ENCODE measurements at places on chromosomes 3 and 15.
A peak's percentile ranks its signal among the peaks of the same experiment; 100 is the strongest.

DNA sequence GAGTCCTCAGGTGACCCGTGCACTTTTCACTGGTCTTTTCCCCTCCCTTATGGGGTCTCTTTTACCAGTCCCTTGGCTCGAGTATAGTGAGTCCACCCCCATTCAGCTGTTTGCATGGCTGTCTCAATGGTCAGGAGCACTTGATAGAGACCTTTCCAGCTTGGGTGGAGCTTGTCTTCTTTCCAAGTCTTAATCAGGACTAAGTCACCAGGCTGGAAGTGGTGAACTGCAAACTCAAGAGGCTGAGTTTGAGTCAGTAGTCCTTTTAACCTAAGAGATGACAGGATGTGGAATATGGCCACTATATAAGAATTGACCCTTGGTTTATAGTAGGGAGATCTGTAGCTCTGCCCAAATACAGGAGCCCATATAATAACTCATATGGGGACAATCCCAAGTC is 279.7 kb downstream of the PYDC2 start:
- no peak for DNase-seq

DNA sequence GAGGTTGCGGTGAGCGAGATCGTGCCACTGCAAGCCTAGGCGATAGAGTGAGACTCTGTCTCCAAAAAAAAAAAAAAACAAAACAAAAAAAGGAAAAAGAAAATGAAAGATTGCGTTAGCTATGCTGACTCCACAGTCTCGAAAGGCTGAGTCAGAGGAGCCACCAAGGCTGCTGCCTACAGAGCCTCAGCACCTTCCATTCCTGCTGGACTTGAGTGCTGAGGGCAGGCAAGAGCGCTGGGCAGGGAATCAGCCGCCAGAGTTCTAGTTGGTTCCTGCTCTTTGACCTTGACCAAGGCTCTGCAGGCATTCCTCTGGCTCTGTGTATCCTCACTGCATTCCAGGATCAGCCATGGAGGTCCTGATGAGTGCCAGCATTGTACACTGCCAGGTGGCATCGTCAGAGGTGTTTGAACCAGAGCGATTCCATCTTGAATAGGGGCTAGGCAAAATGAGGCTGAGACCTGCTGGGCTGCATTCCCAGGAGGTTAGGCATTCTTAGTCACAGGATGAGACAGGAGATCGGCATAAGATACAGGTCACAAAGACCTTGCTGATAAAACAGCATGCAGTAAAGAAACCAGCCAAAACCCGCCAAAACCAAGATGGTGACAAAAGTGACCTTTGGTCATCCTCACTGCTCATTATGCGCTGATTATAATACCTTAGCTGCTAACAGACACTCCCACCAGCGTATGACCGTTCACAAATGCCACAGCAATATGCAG is 5.9 kb downstream of the MESP2 start:
- DNase-seq: no peak

- DNase-seq: no peak
Observed at GRCh38 chr3:28132941-28133340, 108.5 kb upstream of the CMC1 start.

DNA sequence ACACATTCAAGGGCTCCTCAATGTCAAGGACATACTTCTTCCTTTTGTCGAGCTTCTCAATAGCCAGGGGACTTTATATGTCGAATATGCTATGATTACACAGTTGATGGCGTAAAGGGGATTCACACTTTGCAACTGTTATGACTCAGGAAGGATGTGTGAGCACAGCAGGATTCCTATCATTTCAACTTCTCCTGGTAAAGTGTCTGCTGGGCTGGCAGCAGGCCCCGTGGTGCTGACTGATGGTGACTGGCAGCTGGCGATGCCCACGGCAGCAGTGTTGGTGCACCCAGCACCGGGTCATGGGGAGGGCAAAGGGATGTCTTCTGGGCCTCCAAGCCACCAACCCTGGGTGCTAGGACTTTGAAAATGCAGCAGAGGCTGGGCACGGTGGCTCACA is 44.8 kb upstream of the GNB5 start:
- no peak for DNase-seq

GRCh38 chr3:172285844-172286243 is 162.4 kb downstream of the GHSR start:
- DNase-seq: no peak

- DNase-seq: no peak
Observed at GRCh38 chr3:12922306-12922705, 80.9 kb upstream of the RPL32 start.

GRCh38 chr15:47991357-47991756 is 129.4 kb upstream of the SLC24A5 start:
- no peak for DNase-seq

DNA sequence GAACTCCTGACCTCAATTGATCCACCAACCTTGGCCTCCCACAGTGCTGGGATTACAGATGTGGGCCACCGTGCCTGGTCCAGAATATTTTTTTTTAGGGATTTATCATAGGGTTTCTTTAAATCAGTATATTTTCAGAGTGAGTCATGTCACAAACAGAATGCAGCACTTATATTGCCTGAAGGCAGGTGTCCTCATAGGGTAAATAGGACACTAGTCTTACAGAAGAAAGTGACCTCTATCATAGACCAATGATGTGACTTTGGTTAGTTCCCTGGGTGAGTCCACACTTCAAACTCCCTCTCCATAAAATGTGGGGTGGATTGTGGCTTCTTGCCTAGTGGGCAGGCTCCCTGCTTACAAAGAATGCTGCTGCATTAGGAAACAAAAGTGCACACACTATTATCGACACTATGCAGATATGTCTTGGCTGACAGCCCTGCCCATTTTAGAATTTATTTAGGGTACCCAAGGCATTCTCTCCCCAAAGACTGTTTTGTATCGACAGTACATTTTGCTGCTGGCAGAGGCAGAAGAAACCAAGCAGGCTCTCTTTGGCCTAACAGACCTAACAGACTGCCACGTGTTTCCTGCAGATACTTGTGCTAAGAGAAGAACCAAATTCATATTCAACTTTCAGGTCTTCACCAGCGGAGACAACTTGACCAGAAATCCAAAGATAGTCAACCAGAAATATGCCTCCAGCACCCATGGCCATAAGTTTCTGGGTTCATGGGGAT is 125.0 kb downstream of the MOBP start:
- DNase-seq: no peak

DNA sequence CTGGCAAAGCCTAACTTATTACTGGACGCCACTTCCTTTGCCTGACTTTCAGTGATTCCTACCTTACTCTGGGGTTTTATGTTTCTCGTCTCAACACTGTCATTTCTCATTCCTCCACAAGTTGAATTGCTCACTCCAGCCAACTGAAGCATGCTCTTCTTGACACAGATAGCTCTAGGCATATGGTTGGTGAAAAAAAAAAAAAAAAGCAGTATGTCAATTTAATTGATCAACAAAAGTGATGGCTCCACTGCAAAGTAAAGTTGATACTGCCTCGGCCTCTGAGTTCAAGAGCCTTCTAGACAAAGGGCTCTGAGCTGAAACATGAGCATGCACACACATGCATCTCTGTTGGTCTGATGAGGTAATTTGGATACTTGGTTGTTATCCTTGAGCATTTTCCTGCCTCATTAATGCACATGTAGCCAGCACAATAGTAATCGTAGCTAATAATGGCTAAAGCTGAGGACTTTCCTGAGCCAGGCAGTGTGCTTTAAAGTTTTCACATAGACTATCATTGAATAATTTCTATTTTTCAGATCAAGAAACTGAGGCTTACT is 21.4 kb upstream of the UBE2Q2 start:
- no peak for DNase-seq

- DNase-seq: no peak
Observed at GRCh38 chr15:88512601-88513000, 33.9 kb downstream of the DET1 start.

- no peak for DNase-seq
Observed at GRCh38 chr15:55695432-55695831, 47.5 kb downstream of the PRTG start.

DNA sequence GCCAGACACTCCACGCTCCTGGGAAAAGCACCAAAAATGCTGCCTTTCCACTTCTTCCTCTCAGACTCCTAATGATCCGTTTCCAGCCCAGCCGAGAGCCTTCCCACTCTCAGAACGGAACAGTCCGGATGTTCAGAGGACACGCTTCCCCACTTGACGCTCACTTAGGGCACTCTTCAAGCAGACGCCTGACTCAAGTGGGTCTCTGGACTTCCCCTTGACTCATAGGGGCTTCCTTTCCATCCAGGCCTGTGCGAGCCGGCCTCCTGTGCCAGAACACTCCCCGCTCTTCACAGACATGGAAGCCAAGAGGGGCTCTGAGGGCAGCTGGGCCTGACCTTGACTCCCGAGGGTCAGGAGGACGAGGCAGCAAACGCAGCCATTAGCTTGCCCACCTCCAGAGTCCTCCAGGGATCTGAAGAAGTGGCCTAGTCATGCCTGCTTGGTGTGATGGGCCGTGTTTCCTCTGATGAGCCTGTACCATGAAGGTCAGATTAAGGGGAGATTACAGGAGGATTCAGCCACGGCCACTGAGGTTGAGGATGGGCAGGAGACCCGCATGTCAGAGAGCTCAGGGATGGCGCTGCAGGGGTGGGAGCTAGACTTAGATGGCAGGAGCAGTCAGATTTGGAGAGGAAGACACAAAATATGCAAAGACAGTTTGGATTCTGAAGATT is 114.7 kb upstream of the TLE3 start:
- DNase-seq: no peak

GRCh38 chr3:55191911-55192775 is 264.3 kb upstream of the LRTM1 start:
- no peak for DNase-seq

- DNase-seq: no peak
Observed at GRCh38 chr3:191963182-191963581, 502.2 kb downstream of the PYDC2 start.

DNA sequence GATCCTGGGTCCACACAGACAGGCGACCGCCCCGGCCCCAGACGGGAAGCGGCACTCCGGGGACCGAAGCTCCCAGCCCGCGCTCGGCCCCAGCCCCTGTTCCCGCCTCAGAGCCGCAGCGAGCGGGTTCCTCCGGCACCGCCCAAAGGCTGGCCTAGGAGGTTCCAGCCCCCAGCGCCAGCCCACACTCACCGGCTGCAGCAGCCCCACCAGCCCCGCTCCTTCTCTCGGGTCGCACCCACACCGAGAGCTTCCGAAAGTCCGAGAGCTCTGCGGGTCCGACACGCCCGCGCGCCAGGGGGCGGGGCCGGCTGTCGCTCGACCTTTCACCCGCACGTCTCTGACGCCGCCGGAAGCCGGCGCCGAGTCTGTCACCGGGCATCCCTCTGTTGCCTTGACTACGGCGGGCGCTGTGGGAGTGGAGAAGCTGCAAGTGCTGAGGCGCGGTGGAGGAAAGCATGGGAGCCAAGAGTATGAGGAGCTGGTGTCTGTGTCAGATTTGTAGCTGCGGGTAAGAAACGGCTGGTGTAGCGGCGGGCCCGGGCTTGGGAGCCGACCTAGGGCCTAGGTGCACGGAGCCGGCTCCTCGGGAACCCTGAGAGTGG is at the start of the genes EFL1 and SAXO2:
Gene EFL1, minus strand, starts transcription at position 313 of the 605 bp plus-strand sequence. CDS start 956 bp downstream, outside the sequence.
Gene SAXO2, plus strand, starts transcription at position 397 of the 605 bp plus-strand sequence. Its CDS starts 62 bp downstream, at position 459.
- DNase-seq: peak; percentile 89

GRCh38 chr3:162721736-162722135 is 1225.1 kb downstream of the OTOL1 start:
- DNase-seq: no peak

- DNase-seq: no peak
Observed at GRCh38 chr3:58697561-58697960, 31.0 kb upstream of the FAM3D start.

GRCh38 chr15:73959012-73959581 is 32.8 kb downstream of the LOXL1 start:
- no peak for DNase-seq

DNA sequence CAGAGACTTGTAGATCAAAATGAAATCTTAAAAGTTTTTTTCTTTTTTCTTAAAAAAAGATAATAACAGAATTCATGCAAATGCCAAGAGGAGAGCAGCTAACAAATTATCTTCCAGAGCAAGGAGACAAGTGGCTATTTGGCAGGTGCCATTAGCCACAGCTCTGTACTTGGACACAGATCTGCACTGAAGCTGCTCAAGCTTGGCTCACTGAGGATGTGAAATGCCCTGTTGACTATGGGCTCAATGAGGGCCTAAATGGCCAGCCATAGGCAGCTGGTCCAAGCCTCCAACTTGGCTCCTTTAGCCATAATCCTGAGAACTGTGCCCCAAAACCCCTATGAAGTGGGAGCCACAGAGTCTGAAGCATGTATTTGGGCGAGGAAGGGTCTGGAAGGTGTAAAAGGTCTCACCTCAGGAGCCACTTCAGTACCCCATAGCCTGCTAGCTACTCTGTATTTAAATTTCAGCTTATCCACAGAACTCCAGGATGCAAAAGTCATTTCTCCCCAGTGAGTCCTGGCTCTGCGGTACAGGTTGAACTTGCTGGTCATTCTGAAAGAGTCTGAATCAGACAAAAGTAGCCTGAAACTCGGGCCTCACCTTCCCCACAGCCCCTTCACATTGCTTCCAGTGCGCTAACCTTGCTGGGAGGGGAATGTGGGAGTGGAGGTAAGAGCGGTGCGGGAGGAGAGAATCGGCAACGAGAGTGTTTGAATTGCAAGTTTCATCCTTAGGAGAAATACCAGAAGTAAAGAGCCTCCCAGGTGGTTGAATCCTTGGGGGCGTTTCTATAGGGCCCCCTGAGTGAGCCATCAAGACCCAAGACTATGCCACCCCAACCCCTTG is 48.0 kb downstream of the ZIC4 start:
- DNase-seq: no peak

DNA sequence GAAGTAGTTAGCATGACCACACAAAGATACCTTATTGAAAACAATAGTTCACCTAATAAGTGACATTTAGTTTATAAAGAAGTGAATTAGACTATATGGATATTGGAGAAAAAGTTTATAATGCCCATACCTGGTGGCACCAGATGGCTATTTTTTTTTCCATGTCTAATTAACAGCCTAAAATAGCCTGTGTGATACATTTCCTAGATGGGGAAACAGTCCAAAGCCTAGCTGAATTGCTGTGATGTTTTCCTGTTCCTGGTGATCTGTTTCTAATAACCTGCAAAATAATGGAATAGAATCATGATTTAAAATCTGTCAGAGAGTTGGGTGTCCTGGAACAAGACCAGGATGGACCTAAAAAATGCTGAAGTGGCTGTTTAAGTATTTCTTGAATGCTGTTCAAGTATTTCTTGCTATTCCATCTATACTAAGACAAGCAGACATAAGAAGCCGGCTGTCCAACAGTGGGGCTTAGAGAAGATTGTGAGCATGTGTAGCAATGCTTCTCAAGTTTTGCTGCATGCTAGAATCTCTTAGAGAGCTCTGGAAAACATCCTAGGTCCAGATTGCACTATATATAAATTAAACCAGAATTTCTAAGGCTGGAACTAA is 31.3 kb downstream of the LRRC3B start:
- no peak for DNase-seq

DNA sequence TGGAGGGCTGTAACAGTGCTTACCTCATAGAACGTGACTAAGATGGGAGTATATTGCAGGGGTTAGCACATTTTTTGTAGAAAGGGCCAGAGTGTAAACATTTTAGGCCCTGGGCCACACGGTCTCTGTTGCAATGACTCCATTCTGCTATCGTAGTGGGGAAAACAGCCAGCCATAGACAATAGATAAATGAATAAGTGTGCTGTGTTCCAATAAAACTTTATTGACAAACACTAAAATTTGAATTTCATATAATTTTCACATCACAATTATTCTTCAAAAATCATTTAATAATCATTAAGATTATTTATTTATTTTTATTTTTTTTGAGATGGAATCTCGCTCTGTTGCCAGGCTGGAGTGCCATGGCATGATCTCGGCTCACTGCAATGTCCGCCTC is 478.6 kb downstream of the SHQ1 start:
- DNase-seq: no peak

GRCh38 chr15:94229591-94230369 is 1.6 kb upstream of the MCTP2 start:
- peak; percentile 10 for DNase-seq

GRCh38 chr3:55296791-55297190 is 190.3 kb downstream of the WNT5A start:
- DNase-seq: no peak

GRCh38 chr3:62097121-62097520 is 276.2 kb downstream of the FEZF2 start:
- no peak for DNase-seq
